Stimulated activated CD8-positive, alpha-beta memory T cell treated with anti-CD3 and anti-CD28 coated beads, Interleukin-7, amount 100 ng/mL, for 48 hours (primary cell): ENCODE measurements at places on chromosomes 16 and 17.

DNA sequence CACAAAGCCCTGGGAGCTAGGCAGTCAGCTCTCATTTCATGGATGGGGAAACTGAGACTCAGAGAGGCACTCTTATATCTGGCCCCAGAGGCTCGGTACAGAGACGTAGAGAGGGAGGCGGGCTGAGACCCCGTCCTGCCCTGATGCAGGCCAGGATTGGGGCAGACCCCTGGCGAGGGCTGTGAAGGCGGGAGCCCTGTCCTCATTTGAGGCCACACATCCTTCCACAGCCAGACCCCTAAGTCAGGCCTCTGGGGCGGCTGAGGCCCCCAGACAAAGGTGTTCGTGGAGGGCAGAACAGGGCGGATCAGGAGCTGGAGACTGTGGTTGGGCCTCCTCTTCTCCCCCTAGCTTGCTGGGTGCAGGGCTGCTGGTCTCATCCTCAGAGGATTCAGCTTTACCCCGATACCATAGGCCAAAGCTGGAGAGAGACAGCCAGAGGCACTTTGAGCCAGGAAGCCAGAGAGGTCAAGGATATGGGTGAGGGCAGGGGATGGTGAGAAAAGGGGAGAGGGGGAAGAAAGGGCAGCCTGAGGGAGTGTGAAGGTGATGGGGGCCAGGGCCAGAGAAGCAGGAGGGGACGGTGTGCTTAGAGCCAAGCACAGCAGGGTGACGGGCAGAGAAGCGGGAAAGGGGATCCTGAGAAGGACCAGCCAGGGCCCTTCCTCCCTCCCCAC, 805 bp upstream of the SCARF1 start:
- DNase-seq: no peak

GRCh38 chr17:17714261-17714866, 33.1 kb downstream of the RAI1 start:
- no peak for DNase-seq

DNA sequence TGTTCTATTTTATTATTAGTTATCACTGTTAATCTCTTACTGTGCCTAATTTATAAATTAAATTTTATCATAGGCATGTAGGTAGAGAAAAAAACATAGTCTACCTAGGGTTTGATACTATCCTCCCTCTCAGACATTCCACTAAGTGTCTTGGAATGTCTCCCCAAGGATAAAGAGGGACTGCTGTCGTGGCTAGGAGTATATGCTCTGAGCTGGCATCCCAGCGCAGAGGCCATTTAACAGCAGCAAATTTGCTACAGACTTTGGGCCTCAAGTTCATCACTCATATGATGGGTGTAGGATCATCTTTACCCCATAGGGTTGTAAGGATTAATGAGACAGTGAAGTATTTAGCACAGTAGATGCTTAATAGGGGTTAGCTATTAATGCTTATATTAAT, 56.7 kb downstream of the ZFHX3 start:
- no peak for DNase-seq

DNA sequence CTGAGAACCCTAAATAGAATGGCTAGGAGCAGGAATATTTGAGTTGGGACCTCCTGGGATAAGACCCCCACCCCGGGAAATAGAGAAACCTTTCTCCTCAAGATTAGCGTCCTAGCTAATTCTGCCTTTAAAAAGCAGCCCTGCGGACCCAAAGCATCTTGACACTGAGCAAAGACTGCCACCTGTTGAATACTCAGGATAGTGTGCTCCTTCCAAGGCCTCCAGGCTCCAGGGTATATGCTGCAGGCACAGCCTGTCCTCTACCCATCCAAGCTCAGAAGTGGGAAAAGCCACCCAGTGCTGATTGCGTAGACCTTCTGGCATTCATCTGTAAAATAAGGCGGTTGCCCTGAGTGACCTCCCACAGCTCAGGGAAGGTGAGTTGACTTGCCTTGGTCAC, 456.2 kb upstream of the DYNLRB2 start:
- DNase-seq: no peak
